Activated naive CD4-positive, alpha-beta T cell (primary cell): ENCODE measurements at places on chromosomes 3 and 15.

- DNase-seq, result no peak
Observed at GRCh38 chr3:187181454-187182170, 15.7 kb upstream of the RTP1 start.

GRCh38 chr15:64133623-64134344, 17.7 kb upstream of the SNX22 start:
- DNase-seq, result no peak

DNA sequence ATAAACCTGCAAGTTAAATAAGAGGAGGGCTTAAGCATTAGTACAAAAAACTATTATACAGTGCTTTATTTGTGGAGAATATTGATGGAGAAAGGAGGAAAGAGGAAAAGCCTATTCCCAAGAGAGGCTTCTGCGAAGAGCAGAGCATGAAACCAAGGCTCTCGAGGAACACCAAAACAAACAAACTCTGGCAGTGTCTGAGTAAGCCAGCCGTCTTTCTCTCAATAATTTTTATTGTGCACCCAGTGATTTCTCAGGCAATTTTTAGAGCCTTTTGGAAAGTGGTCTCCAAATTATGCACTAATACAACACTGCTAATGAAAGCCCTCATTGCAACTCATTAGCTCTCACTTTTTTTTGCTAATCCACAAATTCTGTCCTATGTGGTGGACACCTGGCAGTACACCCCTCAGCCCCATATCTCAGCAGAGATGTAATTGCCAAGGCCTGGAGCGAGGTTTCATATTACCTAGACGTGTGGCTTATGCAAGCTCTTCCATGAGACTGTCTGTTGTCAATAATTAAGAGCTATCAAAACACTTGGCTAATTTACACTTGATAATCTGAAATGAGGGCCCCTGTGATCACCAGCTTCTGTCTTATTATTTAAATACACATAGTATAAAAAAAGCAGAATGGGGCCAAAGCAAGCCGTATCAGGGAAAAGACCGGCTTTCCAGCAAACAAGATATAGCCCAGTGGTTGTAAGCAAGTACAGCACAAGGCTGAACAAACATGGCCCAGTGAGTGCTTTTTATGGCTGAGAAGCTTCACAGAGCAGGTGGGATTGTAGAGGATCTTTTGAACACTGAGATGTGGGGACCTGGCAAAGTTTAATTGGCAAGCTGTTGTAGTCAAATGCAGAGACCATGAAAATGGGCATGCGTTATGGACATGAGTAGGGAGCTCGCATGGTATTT, 216.9 kb downstream of the ROBO2 start:
- no peak for DNase-seq

- DNase-seq, result no peak
Observed at GRCh38 chr15:63970621-63971426, 75.5 kb downstream of the DAPK2 start.

- DNase-seq, result no peak
Observed at GRCh38 chr3:102059145-102059943, 210.0 kb downstream of the NFKBIZ start.

DNA sequence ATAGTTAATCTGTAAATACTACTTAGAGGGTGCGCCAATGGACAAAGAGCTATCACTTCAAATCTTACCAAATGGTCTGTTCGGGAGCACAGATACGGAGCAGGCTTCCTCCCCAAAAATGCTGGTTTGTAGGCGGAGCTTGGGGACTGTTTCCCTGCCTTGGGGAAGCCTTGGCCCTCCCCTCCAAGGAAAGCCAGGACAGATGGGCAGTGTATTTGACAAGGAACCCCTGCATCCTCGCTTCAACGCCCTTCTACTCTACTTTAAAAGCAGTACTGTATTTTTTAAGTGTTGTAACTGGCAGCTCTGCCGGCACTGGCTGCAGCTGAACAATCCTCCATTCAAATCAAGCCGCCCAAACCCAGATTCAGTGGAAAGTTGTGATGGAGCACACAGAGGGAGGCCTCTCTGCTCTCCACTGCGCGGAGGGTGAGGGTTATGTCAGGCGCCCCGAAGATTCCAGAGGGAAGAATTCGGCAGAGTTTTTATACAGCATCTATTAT, 83.1 kb upstream of the FNDC3B start:
- no peak for DNase-seq

DNA sequence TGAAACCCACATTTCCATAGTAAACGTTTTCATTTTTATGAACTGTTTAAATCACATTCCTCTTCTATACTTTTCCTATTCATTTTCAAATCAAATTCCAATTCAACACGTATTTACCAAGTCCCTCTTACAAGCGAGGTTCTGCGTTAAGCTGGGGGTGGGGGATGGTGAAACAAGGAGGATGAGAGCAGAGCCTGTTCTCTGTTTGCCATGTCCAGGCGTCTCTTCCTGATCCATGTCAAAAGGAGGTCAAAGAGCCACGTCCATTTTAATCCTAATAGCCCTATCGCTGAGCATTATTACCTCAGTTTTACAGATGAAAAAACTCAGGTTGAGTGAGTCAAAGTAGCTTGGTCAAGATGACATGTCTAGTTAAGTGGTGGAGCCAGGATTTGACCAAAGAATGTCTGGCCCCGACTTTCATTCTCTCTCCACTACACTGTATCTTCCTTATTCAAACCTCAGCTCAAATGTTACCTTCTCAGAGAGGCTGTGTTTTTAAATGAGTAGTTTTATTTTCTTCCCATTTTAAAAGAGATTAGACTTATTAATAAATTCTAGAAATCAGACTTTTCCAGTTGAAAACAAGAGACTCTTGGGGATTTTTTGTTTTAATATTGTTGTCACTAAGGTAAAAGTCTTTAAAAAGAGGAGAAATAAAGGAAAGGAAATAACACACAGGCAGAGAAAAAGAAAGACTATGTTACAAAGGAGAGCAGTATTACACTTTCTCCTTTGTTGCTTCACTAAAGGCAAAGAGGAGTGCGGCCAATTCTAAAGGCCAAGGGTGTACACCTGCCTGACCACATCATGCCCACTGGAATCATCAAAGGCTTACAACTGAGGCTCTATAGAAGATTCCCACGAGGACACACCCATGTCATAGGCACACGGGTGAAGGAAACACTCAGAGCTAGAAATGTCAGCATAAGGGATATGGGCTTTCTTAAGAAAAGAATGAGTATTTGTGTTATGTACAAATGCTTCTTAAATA, 42.4 kb downstream of the MYO5A start:
- DNase-seq, result no peak

DNA sequence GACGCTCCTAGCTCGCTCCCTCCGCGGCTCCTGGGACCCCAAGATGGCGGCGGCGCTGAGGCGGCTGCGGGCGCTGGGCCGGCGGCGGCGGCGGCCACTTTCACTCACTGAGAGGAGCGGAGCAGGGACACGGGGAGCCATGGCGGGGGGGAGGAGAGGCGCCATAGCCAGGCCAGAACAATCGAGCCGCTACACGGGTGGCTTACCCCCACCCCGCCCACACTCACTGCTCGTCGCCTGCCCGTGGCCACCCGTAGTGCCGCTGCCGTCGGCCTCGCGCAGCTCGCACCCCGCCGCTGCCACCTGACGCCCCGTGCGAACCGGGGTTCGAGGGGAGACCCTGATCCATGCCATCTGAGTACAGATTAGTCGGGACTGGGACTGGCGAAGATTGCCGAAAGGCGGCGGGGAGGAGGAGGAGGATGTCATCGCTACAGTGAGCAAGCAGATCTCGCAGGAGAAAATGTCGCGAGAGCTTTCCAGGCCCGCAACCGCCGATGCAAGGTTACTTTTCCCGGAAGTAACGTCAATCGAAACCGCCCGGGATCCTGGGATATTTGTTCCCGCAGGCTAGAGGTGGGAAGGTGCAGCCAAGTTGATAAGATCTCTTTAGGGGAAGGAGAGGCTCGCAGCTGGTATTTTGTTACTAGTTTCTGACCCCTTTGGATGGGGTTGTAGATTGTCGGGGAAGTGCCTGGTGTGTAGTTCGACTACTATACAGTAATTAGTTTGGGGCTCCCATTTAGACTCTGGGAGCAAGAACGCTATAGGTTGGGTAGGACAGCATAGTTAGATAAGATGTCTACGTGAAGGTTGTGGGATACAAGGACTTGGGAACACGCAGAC, at the start of gene INO80:
INO80 (minus strand) TSS at position 165 of the 846 bp plus-strand sequence. CDS start 19,970 bp downstream, outside the sequence.
- DNase-seq, result peak; percentile 90

DNA sequence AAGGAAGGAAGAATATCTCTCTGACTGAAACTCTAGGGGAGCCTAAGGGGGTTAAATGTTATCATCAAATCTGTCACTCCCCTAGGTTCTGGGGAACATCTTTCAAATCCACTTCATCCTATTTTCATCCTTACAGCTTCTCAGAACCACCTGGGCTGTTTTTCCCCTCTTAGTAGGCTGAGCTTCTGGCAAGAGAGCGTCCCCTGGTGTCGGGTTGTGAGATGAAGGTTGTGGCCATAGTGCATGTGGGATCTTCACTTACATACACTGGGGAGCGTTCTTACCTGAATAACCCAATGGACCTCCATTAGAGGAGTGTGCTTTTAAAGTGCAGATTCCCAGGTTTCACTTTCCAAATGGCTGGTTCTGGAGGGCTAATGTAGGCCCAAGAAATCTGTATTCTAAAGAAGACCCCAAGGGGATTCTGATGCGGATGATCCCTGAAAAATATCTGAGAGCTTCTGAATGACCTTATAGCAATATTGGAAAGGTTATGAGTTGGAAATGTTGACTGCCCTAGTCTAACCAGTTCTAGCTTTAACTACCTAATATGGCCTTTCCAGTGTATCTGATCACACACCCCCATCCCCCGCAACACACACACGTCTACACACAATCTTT, 663.7 kb downstream of the AGBL1 start:
- no peak for DNase-seq

GRCh38 chr15:62941699-62942098, 100.8 kb upstream of the TPM1 start:
- DNase-seq, result no peak

DNA sequence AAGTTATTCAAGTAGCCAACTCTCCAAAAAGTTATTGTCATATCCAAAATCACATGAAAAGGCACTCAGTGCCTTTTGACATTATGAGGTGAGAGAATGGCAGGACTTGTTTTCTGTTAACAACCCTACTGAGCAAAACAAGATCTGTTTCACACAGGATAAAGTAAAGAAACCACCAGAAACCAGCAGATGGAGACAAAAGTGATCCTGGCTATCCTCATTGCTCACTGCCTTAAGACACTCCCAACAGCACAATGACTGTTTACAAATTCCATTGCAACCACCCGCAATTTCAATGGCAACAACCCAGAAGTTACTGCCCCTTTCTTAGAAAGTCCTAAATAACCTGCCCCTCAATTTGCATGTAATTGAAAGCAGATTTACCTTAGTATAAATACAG, 352.6 kb upstream of the NDN start:
- DNase-seq, result no peak

DNA sequence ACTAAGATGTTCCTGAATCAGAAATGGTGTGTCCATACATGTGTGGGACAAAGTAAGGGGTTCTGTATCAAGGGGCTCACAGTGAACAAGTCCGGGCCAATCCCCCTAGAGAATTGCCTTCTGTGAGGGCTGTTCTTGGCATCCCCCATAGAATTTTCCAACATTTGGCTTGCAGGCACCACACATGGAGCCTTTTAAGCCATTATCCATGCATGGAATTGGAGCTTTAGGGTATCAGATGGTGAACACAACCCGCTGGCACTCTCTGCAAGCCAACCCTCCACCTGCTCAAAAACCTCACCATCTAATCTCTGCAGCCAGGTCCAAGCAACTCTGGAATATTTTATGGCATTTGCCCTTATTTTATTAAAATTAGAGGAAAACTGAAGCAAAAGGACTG, 278.7 kb downstream of the ERC2 start:
- no peak for DNase-seq

DNA sequence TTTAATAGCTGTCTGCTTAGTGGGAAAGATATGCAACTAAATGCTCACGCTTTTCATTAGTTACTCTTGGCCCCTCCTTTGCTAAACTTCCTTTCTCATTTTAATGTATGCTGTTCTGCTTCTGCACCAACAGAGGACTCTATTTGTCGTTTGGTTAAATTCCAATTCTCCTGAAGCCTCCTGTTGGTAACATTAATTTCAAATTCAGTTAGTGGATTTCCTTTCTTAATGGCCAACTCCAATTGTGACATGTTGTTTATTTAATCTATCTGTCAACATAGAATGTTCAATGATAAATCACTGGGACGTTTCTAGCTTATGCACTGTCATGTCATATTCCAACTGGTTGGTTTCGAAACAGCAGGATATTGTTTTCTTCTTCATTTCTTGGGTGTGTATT, 467.4 kb upstream of the BCHE start:
- no peak for DNase-seq
